ENCODE measurements at places on chromosomes 1 and 21.

DNA sequence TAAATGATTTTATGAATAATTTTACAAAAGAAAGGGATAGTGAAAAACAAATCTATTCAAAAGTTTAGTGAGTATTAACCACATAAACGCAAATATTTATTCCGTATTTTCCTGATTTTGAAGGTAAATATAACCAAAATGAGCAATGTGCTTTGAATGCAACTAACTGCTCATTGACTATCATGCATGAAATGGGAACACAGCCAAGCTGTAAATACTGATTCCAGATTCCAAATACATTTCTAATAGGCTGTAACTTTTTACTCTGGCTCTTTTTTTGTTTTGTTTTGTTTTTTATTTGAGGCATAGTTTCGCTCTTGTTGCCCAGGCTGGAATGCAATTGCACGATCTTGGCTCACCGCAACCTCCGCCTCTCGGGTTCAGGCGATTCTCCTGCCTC lies 41.8 kb downstream of the SELENOF start:
- DNase-seq, result no peak

DNA sequence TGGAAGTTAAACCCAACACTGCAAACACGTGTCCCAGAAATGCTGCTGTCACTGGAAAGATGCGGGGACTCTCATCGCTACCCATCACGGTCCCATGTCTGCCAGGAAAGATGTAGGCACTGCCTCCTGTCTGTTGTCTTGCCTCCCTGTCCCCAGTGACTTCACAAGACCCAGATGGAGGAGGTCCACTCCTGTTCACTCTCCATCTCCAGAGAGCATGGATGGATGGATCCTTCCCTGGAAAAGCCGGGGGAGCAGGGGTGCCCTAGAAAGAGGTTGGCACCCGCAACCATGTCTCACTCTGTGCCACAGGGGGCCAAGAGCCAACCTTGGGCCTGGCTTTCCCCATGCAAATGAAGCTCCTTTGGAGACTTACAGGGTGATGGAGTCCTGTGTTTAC lies 135.5 kb downstream of the GLIS1 start:
- no peak for DNase-seq

DNA sequence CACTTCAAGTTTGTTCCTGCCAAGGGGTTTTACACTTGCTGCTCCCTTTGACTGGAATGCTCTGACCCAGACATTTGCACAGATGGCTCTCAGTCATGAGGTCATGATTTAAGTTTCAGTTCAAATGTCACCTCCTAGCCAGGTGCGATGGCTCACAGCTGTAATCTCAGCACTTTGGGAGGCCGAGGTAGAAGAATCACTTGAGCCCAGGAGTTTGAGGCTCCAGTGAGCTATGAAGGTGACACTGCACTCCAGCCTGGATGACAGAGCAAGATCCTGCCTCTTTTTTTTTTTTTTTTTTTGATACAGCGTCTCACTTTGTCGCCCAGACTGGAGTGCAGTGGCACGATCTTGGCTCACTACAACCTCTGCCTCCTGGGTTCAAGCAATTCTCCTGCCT lies 4.5 kb upstream of the ZMYM4 start:
- no peak for DNase-seq

GRCh38 chr1:162236201-162236600 lies 140.5 kb downstream of the SPATA46 start:
- no peak for DNase-seq

GRCh38 chr21:43645976-43646375 lies 13.3 kb downstream of the HSF2BP start:
- DNase-seq, result no peak

GRCh38 chr1:157695417-157695816 lies 5.2 kb downstream of the FCRL3 start:
- DNase-seq, result no peak

DNA sequence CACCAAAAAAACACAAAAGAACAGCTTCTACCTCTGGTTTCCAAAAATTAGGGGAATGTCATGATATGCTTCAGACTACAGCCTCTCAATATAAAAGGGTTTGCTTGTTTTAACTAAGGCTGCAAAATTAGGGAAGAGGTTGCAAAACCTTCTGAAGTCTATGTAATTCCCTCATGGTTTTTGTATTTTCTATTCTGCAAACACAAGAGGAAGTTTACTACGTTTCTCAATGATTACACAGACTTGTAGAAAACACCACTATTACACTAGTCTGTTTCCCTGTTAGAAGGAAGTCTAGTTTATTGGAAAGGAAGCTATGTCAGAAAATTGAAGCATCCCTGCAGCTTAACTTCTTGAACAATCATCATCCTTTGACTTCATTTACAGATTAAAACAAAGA lies 229.7 kb upstream of the FMN2 start:
- no peak for DNase-seq

GRCh38 chr1:28601696-28602095 lies 9.6 kb downstream of the RAB42 start:
- DNase-seq, result no peak

DNA sequence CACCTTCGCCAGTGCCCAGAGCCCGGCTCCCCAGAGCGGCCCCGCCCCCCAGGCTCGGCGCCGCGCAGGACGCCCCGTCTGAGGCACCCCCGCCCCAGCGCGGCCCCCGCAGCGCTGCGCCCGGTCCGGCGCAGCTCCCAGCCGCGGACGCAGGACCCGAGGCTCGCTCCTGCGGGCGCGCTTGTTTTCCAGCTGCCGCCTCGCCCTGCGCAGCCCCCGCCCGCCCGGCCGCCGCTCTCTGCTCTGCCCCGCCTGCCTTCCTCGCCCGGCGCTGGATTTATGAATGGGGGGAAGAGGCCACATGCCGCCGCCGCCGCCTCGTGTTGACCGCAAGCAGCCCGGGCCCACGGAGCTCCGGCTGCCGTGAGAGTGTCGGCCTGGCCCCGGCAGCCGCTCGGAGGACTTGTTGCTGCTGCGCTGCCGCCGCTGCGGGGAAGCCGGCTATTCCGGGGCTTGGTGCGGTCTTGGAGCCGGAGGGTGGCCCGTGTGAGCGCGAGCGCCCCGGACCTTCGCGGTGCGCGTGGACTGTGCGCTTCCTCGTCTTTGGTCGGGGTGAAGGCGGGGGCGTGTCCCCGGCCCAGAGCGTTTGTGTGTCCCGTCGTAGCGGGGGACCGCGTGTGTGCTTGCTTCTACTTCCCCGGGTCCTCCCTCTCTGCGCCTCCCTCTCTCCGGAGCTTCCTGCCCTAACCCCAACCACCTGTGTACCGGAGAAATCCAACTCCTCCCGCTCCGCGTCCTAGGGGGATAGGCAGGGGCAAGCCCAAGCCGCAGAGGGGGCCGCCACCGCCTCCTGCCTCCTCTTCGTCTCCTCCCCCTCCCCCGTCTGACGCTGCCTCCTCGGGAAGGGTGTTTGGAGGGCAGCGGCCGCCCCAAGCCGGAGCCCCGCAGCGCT lies 736 bp downstream of the KCNC4 start:
- peak; percentile 31 for DNase-seq

DNA sequence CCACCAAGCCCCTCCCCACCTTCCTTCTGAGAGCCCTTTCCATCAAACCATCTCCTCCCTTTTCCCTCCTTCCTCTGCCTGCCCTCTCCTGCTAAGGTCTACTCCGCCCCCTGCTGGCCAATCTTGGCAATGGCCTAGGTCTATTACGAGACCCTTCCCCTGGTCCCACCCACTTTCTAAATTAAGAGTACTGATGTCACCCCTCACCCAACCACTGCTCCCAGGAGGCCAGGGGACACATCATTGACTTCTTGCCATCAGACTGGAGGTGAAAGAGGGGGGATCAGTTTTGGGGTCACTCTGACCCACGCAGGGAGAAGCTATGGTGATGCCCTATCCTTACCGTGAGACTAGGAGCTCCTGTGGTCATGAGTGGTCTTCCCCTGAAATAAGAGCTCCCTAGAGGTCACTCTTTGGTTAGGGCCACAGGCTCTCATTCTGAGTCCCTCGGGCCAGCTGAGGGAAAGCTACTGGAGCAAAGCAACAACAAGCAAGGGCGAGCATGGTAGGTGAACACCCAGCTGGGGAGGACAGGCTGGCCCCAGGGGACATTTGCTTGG lies 34.6 kb upstream of the S100A7 start:
- DNase-seq, result peak; percentile 45

GRCh38 chr1:46062651-46063319 lies 69.6 kb downstream of the PIK3R3 start:
- DNase-seq, result no peak

GRCh38 chr21:35298757-35299156 lies 249.7 kb upstream of the RUNX1 start:
- DNase-seq, result no peak

DNA sequence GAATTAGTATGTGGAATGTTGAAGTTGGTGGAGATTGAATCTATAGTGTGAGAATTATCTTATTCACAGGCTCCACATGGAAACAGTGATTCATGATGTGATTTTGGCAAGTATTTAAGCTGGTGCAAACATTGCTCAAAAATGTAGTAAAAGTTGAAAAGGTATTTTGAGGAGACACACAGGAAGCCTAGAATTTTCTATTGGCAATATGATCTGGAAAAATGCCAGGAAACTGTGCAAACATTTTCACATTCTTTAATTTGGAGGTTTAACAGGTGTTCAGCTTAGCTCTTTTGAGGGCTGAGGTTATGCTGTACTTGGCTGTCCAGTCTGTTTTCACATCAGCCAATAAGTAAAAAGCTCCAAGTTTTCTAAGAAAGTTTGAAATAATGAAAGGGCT lies 327.3 kb downstream of the RWDD3 start:
- no peak for DNase-seq

GRCh38 chr21:38377165-38378088 lies 120.6 kb downstream of the KCNJ15 start:
- DNase-seq, result no peak
